Sciatic nerve (tissue), 2 donors: ENCODE measurements at places on chromosomes 11 and 22. TPM values are rescaled to one million over a fixed set of nuclear protein-coding genes. Genes with fewer than 3 reads are reported as not detected.

DNA sequence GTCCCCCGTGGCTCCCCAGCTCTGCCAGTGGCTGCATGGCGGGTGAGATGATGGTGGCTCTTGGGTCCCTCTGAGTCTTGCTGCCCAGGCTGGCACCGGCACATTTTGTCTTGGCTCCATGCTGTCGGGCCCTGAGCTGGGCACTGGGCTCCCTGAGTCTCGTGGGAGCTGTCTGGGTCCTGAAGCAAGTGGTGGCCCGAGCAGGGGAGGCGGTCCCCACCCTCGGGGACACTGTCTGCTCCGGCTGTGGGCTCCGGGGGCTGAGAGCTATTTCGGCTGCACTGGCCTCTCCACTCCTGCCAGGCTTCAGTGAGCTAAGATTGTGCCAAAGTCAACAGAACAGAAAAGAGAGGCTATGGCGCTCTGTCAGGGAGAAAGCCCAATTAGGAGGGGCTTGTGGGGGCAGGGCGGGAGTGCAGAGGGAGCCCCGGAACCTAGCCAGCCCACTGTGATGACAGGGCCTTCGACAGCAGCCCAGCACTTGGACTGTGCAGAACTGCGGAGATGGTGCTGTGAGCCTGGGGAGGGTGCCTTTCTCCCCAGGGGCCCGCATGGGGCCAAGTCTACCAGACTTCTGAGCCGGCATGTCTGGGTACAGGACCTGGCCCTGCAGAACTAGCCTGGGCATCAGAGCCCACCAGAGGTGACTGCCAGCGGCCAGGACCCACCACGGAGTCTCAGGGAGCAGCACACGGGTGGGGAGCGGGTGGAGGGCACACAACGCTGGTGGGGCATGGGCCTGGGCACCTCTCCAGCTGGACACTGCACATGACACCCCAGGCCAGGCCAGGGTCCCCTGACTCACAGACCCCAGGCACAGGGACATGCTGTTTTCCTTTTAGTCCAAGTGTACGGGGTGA, 38.0 kb downstream of the RTN4R start:
- no peak for DNase-seq

DNA sequence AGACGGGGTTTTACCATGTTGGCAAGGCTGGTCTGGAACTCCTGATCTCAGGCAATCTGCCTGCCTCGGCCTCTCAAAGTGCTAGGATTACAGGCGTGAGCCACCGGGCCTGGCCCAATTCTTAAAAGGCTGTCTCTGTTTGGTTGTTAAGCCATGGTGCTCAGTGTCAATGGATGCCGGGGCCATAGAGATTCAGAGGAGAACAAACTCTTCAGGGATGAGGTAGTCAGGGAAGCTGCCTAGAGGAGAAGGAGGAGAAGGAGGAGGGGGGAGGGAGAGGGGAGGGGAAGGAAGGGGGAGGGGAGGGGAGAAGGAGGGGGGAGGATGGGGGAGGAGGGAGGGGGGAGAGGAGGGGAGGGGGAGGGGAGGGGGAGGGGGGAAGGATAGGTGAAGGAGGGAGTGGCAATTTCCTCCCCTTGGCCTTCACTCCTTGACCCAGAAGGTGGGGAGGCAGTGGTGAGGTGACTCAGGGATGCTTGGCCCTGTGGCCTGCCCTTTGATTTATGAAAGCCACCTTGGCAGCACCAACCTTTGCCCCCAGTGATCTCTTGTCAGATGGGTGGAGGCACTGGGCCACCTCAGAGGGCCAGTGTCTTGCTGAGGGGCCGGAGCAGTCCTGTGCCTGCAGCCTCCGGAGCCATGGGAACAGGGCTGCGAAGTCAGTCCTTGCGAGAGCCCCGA, at the start of gene C11orf86:
Gene C11orf86, plus strand, starts transcription at position 581 of the 681 bp plus-strand sequence. Its CDS starts 59 bp downstream, at position 640.
- no peak for DNase-seq

- peak; percentile 68 for DNase-seq
Measured at GRCh38 chr22:23763579-23763945, 772 bp downstream of the C22orf15 start.

GRCh38 chr22:46905415-46905814, 143.0 kb downstream of the TBC1D22A start:
- DNase-seq = peak; percentile 55

GRCh38 chr11:117941163-117941707, 12.0 kb upstream of the TMPRSS13 start:
- no peak for DNase-seq

DNA sequence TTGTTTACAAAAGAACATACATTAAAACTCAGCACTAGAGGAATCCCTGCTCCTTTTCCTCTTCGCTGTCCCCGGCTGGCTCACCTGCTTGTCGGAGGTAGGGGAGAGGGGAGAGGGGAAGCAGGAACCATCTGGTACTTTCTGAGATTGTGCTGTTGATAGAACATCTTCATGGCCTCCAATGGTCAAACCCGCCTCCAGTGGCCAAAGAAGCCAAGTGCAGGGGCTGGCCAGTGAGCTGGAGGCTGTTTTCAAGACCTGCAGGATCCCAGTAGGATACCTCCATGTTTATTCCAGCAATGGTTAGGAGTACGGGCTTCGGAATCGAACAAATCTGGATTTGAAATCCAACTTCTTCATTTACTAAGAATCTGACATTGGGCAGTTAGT, 92.6 kb downstream of the PKNOX2 start:
- no peak for DNase-seq

ZNF70 gene
- 11.2 TPM for total RNA-seq
